ENCODE measurements at places on chromosomes 11 and 22.

- DNase-seq: peak; percentile 62
Observed at GRCh38 chr22:40238425-40239344, 61.0 kb downstream of the TNRC6B start.

GRCh38 chr11:130725421-130726233 lies 190.7 kb downstream of the SNX19 start:
- DNase-seq: no peak

- peak; percentile 7 for DNase-seq
Observed at GRCh38 chr11:80916173-80916798, 1475.5 kb upstream of the TENM4 start.

DNA sequence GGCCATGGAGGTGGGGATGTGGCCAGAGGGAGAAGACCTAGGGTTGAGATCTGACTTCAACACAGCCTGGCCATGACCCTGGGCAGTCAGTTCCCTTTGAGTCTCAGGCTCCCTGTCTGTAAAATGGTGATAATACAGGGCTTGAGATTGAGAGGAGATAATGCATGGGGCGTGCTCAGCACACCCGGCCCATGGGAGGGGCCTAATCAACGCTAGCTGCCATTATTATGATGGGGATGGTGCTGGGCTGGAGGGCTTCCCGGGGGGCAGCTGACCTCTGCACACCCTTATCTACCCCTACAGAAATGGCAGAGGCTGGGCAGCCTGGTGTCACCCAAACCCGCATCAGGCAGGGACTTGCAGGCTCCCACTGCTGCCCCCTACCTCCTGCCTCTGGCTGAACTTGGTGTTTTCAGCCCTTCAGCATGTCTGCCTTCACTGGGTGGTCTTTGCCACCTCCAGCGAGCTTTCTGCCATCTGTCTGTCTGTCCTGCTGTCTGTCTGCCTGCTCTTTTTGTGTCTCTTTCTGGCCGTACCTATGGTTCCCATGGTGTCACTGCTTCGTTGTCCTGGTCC lies 84.5 kb downstream of the CACNA1I start:
- DNase-seq: no peak

GRCh38 chr11:116302756-116303155 lies 470.0 kb downstream of the BUD13 start:
- DNase-seq: no peak

GRCh38 chr11:104091281-104092096 lies 55.0 kb downstream of the DDI1 start:
- no peak for DNase-seq

- DNase-seq: no peak
Observed at GRCh38 chr11:288478-289397, at the start of gene PGGHG. Gene PGGHG (plus strand): TSS chr11:289126. CDS start chr11:289817, 691 bp downstream.

- peak; percentile 12 for DNase-seq
Observed at GRCh38 chr11:72396041-72396440, 38.3 kb downstream of the CLPB start.

DNA sequence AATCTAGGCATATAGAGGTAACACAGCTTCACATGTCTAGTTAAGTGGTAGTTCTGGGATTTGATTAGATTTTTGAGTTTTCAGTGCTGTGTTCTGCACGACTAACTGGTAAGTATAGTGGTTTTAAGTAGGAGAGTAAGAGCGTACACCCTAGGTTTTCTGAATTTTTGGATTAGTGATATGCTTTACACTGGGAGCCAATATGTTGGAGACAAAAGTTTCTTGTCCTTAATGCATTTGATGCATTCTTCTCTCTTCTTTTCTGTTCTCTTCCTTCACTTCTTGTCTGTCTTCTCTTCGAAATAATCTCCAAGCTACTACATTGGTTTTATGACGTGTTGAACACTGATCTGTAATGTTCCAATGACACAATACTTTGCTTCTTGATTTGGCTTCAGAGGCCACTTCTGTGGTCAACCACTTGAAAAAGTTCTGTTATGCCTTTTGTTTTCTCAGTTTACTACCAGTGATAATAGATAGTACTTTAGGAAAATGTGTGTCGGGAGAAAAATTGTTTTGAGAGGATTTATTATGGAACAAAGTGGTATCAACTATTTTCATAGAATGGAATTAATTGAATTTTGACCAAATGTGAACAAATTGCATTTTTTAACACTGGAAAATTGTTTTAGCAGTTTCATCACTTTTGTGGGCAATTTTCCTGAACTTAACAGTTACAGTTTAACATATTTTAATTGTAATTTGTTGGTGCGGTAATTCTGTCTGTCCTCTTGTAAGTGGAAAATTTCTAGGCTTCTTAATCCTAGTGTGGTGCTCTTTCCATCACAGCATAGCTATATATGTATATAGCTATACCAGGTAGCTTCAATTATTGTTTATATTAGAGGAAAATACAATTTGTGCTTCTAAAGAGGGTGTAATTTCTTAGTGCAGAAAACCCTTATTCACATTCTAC lies 2.6 kb downstream of the PDE3B start:
- DNase-seq: no peak

DNA sequence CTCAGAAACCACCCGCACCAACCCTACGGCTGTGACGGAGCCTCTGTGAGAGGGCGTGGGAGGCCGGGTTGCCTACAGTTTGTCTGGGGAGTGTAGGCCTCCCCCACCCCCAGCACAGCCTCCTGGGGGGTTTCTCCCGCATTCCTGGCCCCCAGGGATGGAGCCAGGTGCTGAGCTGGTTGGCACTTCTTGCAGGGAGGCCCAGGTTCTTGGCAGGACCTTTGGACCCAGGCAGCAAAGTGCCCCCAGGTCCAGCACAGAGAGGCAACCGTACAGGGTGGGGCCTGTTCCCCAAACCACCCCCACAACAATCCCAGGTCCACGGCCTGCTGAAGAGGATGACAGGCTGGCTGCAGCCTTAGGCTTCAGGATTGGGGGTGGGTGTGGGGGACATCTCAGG lies 36.5 kb downstream of the MACROD1 start:
- no peak for DNase-seq

All from fibroblast of the aortic adventitia (primary cell).